T-helper 17 cell (primary cell): ENCODE measurements at places on chromosomes 12 and 14.

- no peak for DNase-seq
Observed at GRCh38 chr14:52328276-52328675, 14.2 kb downstream of the PTGER2 start.

GRCh38 chr12:107439026-107439738 is 246.4 kb upstream of the PWP1 start:
- no peak for DNase-seq

DNA sequence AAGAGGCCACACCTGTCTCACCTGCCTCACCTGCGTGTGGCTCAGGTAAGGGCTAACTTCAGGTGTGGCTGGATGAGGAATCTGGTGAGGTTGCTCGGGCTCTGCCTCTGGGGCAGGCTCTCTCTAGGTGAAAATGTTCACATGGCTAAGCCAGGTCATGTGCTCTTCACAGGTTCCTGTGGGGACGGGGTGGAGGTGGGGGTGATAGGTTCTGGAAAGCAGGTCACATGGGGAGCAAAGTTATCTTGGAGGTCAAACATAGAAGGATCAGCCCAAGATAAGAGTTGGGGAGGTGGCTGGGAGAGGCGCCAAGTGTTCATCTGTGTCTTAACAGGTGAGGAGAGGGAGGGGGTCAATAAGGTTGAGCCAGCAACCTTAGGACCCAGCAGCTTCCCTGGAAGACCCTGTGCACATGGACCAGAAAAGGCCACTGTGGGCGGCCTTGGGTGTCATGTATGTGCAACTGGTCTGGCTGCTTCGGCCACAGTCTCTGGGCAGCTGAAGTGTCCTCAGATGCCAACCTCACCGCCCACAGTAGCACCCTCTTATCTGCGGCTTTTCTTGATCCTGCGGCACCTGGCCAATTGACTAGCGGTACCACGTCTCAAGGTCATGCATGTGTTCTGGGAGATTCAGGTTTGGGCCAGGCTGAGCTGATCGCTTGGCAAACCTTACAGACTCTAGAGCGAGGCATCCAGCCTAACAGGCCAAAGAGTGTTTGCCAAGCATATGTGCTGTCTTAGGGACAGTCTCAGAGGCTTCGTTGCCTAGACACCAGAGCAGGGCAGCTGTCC is 60.5 kb downstream of the CACNA1C start:
- DNase-seq: no peak

GRCh38 chr12:115941362-115941761 is 336.1 kb downstream of the MED13L start:
- no peak for DNase-seq

DNA sequence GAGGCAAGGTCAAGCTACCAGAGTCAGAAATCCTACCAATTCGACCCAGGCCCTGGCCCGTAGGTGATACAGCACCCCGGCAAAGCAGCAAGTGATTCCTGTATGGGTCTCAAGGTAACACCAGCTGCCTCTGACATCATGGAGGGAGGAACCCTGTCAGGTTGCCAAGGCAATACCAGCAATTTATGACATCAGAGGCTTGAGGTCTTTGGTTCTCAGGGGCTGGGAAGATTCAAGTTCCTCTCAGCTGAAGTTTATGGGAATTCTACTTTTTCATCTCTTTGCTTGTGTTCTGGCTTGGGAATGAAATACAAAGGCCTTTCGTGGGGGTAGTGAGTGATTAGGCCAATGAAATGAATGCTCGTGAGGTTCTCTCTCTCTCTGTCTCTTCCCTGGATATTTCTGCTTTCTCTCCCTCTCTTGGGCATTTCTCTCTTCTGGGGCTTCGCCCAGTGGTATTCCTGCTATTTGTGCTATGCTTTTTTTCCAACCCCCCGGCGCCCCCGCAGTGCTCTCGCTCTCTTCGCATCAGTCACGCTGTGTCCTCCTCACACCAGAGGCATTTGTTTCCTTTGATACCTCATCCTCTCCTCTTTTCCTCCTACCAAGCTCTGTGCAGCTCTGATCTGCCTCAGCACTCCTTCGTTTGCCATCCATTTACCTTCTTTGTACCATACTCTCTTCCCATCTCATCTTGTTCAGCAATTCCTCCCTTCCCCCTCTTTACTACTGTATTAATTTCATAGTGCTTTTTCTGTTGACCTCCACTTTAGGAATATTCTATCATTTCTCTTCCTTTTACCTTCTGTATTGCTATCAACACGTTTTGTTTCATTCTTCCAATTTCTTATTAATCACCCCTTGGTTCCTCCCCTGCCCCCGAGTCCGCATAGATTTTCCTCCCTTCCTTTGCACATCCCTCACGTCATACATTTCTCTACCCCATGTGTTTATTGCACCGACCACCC is 2.9 kb downstream of the ZFHX2 start:
- no peak for DNase-seq

DNA sequence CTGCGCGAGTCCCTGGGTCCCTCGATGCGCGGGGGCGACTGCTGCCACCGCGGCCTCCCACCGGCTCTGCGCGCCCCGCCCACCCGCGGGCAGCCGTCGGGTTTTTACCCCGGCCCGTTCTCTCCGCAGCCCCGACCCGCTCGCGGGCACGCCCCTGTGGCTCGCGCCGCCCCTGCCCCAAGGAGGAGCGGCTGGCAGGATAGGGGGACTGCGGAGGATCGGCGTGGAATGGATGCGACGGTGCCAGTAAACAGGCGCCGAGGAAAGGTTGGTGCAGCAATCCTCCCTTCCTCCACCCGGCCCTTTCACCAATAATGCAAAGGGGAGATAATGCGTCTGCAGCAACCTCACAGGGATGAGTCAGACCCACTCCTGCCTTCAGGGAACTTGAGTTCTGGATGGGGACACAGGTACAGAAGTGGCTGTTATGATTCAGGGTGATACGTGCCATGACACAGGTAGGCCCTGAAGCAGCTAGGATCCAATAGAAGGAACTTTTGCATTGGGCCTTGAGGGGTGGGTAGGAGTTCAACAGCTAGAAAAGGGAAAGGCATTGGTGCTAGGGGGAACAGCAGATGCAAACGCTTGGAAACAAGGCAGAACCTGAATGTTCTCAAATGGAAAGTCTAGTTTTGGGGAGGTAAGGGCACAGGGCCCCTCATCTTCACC is 554 bp upstream of the DEGS2 start:
- no peak for DNase-seq

GRCh38 chr14:58966997-58967396 is 221.5 kb upstream of the DAAM1 start:
- no peak for DNase-seq

DNA sequence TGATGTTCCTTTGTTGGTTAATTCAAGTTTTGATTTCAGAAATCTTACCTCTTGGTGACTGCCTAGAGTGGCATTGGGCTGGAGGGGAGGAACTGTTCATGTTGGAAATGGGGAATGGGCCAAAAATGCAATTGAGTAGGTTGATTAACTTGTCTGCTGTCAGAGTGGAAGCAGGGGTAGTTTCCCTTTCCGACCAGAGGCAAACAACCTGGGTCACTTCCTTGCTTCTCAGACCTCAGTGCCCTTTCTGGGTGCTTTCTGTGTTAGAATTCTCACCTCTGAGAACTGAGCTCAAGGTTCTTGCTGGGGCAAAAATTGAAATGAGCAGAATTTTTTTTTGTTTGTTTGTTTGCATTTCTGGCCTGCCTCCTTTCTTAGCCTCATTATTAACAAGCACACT is 2.3 kb upstream of the M6PR start:
- no peak for DNase-seq

DNA sequence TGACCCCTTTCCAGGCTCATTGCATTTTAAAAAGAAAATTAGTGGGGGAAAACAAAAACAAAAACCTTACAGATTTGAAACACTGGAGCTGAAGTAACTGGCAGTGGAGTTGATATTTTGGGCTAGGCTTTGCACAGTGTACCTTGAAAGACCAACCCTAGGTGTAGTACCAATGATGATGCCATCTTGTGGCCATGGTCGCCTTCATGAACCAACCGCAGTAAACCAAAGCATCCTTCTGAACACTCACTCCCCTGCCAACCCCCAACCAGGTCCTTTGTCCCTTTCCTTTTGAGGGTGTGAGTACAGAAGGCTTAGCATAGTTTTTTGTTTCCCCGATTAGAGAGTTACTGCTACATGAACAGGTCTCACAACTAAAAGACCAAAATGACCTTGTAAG is 5.9 kb downstream of the TOMM20L start:
- no peak for DNase-seq

GRCh38 chr12:114855678-114856077 is 171.7 kb upstream of the TBX3 start:
- DNase-seq: no peak

GRCh38 chr12:52318241-52318990 is 2.8 kb downstream of the KRT83 start:
- no peak for DNase-seq

- no peak for DNase-seq
Observed at GRCh38 chr12:123991372-123991951, 18.4 kb downstream of the ZNF664 start.

DNA sequence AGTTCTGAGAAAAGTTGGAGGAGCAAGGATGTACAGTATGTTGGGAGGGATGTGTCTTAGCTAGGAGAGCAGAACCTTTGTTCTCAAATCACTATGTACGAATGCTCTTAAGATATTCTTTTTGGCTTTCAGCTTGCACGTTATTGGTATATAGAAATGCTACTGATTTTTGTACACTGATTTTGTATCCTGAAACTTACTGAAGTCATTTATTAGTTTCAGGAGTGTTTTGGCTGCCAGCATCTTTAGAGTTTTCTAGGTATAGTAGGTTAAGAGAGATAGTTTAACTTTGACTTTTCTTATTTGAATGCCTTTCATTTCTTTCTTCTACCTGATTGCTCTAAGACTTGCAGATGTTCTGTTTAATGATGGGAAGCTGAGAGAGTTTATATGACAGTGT is 442.8 kb upstream of the FBXO33 start:
- no peak for DNase-seq

GRCh38 chr14:99131632-99132271 is 140.2 kb downstream of the BCL11B start:
- DNase-seq: no peak

DNA sequence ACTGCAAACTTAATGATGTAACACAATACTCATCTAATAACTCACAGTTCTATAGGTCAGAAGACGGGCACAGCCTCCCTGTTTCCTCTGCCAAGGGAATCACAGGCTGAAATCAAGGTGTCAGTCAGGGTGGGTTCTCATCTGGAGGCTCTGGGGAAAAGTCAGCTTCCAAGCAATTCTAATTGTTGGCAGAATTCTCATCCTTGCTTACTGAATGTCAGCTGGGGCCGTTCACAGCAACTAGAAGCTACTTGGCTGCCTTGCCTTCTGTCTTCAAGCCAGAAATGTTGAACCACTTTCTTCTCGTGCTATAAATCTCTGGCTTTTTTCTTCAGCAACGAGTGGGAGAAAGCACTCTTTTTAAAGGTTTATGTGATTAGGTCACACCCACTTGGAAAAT is 80.1 kb upstream of the PDZRN4 start:
- no peak for DNase-seq

GRCh38 chr14:94795372-94795771 is 25.5 kb upstream of the GSC start:
- no peak for DNase-seq

- DNase-seq: no peak
Observed at GRCh38 chr14:27211741-27212140, 613.9 kb upstream of the NOVA1 start.

DNA sequence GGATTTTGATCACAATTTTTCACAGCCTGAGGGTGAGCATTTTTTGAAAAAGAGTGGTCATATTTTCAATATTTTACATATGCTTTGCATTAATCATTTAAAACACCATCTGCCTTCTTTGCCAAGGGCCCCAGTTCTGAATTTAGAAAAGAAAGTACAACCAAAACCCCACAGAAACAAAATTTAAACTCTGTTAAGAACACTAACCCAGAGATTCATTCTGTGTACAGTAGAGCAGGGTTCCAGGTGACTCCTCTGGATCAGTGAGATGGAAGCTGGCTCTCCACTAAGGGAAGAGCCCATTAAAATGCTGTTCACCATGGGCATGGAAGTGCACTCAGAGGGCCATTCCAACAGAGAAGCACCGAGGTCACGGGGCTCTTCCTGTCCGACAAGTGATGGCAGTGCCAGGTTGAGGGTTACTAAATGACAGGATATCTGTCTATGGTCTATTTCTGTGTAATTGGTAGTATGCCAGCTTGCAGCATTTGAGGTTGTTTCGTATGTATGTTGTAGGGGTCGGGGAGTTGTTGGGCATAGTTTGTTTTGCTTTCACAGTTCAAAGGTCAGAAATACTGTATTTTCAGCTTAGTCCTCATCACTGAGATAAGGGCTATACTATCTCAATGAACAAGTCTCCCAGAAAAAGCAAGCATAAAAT is 95.9 kb downstream of the SLC35F4 start:
- no peak for DNase-seq
